ENCODE measurements at places on chromosomes 4 and X.

DNA sequence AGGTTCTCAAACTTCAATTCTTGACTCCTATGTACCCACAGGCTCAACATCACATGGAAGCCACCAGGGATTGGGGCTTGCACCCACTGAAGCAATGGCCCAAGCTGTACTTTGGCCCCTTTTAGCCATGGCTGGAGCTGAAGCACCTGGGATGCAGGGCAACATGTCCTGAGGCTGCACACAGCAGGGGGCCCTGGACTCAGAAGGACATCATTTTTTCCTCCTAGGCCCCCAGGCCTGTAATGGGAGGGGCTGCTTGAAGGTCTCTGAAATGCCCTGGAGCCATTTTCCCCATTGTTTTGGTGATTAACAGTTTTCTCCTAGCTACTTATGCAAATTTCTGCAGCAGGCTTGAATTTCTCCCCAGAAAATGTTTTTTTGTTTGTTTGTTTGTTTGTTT lies 465.1 kb upstream of the PCDH10 start:
- no peak for DNase-seq

DNA sequence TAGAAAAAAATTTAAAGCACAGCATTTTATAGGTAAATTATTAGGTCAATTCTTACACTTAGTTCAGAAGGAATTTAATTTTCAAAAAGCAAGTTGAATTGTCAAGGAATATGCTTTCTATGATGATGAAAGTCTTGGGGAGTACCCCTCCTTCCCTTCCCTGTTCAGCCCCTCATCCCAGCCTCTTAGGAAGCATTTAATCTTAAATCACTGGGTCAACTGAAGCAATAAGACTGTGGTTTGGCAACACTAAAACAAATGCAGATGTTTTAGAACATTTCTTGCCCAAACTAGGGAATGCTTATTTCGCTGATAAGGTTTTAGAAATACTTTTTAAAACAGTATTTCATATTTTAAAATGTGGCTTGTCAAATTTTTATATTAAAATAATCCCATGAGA lies 19.1 kb upstream of the ARSJ start:
- no peak for DNase-seq

GRCh38 chr4:9832640-9833039 lies 51.2 kb downstream of the DRD5 start:
- no peak for DNase-seq

- DNase-seq, result peak; percentile 16
These were observed 1.6 kb downstream of the KLHL13 start for GRCh38 chrX:118114971-118115370.

GRCh38 chr4:118400356-118400755 lies 47.6 kb upstream of the PRSS12 start:
- no peak for DNase-seq

DNA sequence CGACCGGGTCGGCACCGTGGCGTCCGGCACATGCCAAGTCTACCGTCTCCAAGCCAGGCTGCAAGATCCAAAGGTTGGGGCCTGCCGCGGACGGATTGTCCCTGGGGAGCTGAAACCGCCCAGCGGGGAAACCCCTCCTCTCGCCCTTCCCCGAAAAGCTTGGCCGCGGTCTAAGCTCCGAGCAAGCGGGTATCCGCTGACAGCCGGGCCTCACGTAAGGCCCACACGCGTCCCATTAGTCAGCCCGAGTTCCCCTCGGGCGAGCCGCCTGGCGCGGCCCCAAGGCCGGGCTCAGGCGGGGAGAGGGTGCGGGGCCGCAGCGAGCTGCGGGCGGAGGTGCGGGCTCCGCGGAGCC lies 6.8 kb upstream of the BCOR start:
- DNase-seq, result peak; percentile 62

GRCh38 chr4:6802025-6802424 lies 19.5 kb downstream of the KIAA0232 start:
- DNase-seq, result no peak

DNA sequence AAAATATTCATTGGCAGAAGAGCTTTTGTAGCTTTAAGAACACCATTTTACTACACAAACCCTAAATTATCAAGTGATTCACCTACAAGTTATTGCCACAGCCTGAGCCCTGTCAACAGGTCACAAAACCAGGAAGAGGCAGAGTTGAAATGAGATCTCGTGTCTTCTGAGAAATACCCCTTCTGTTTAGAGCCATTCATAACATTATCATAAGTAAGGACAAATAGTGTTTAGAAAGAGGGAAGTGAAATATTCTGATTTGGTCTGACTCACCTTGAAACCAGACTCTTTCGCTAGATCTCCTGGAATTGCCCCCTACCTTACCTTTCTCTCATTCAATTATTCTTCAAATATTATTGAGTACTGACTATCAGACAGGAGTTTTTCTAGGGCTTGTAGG lies 5.9 kb downstream of the ETDB start:
- DNase-seq, result no peak

- DNase-seq, result no peak
These were observed 233.5 kb upstream of the GYPA start for GRCh38 chr4:144374065-144374464.

- DNase-seq, result no peak
These were observed 6.3 kb downstream of the TMEM31 start for GRCh38 chrX:103716962-103717361.

DNA sequence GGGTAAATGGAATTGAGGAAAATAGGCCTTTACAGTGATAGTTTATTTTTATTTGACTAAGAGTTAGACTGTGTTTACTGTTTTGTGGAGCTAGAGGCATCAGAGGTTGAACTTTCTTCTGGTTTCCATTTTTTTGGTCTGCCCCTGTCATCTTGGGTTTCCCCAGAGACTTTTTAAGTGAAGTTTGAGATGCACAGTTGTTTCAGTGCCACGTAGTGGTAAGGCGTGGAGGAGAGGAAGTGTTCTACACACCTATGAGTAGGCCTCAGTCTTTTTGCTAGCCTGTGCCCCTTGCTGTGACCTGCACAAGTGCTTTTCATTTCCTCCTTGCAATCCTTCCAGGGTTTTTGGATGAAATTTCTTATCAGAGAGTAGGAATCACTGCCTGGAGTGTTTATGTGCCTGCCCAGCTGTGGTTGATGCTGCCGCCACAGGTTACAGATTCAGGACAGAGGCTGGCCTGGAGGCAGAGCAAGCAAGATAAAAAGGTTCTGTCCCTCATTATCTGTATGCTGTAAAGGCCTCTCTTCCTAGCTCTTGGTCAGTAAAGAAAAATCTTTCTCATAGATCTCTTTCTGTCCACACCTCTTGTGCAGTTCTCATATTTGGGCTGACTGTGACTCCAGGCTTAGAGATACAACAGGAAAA lies 12.5 kb upstream of the HSFX4 start:
- no peak for DNase-seq

- DNase-seq, result no peak
These were observed 19.5 kb upstream of the NFXL1 start for GRCh38 chr4:47933840-47934239.

- peak; percentile 31 for DNase-seq
These were observed 117.0 kb upstream of the TEX13C start for GRCh38 chrX:125202591-125203248.

DNA sequence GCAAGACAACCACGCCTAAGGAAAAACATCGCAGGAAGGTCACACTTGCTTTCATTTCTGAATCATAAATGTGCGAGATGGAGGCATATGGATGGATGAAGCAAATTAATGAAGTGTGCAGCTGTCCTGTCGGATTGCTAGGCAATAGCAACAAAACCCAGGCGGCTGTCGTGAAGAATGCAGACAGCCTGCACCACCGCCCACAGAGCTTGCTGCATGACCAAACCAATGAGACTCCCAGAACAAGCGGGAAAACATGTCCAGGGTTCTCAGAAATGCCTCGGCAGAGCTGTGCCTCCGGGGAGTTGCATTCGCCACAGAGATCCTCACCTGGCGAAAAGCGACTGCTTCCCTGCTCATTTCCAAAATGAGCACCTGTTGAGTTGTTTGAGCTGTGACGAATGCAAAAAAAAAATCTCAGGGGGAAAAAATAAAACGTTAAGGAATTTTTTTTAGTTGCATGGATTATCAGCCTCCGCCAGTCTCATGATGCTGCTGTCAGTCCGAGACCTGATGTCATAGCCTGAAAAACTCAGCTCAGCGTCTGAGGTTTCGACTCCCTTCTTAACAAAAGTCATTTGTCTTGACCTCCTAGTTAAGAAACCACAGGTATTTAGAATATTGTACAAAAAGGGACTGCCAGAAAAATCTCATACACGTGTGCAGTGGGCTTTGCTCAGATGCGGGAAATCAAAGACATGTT lies 155.5 kb upstream of the MXRA5 start:
- DNase-seq, result peak; percentile 1

- DNase-seq, result no peak
These were observed 68.6 kb downstream of the ADGRG4 start for GRCh38 chrX:136369377-136369776.

DNA sequence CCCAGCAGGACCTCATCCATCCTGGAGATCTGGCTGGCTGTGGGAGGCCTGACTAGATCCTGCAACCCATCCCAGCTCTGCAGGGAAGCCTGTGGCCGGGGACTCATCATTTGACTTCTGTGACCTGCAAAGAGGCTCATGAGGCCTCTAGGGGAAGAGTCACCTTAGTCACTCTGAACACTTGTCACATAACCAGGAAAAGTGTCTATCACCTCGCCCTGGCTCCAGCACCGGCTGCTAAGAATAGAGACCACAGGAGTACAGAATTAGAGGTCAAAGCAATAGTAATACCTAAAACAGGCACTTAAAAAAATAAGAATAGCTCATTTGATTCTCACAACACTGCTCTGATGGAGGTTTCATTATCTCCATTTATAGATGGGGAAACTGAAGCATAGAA lies 3.8 kb upstream of the NSG1 start:
- DNase-seq, result no peak

GRCh38 chr4:184395971-184396391 lies 78.4 kb downstream of the IRF2 start:
- DNase-seq, result no peak

DNA sequence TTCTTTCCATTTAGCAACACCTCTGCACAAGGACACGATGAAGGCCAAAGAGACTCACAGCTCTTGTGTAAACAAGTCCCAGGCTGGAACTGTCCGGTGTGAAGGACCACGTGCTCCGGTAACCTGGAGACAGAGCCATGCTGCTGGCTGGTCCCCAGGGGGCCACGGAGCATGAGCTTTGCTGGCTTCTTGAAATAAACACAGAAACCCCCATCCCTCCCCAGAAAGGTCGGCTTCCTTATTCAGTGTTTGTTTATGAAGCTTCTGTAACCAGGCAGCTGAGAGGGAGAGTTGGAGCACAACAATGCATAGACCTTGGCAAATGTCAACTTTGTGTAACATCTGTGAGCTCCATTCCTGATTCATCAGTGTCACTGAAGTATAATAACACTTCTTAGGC lies 109.4 kb downstream of the GPR143 start:
- DNase-seq, result no peak

DNA sequence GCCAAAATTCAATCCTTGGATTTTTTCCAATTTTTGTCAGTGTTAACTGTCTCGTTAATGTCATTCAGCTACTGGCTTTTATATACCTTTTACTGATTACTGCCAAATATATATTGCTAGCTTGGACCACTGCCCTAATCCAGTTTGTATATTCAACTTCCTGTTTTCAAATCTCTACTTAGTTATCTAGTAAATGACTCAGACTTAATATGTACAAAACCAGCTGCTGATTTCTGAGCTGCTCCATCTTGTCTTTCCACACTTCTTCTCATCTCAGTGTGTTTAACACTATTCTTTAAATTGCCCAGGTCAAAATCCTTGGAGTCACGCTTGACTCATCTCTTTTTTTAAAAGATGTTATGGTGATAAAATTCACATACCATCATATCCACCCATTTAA lies 1196.7 kb downstream of the RAPGEF2 start:
- no peak for DNase-seq

DNA sequence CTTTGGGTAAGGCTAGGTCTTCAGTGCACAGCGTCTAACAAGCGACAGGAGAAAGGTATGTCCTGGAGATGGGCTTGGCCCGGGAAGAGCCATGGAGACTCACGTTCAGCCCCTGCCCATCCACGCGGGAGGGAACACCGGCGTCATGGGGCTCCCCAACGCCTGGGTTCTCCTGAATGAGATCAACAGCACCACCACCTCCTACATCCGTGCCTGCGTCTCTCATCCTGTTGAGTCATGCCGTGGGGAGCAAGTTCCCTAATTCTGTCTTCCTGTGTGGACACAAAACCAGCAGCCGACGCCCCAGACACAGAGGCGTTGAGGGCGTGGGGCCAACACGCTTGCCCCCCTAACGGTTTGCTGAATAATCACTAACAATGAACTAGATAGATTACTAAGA lies 20.1 kb upstream of the IL3RA start:
- DNase-seq, result no peak

DNA sequence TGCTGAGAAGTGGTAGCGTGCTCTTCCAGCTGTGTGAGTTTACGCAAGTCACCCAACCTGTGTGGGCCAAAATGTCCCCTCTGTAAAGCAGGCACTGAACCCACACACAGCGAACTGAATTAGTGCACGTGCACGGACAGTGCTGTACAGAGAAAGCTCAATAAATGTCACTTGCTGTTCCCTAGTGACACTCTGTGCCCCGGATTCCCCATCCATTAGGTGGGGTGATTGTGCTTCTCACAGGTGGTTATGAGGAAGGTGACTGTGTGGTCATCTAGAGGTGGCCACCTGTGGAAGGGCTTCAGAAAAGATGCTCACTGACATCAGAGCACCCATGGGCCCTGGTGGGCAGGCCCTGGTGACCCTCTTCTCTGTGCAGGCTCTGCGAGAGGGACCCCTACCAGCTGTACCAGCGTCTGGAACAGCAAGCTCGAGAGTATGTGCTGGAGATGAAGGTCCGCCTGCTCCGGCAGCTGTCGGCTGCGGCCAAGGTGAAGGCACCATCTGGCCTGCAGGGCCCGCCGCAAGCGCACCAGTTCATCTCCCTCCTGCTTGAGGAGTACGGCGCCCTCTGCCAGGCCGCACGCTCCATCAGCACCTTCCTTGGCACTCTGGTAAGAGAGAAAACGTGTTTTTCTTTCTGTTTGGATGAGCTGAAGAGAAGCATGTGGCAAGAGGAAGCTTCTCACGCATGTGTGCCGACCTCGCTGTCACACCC lies 94.3 kb downstream of the FAM193A start:
- no peak for DNase-seq

- DNase-seq, result no peak
These were observed 73.3 kb downstream of the CYLC1 start for GRCh38 chrX:83934220-83934619.

- no peak for DNase-seq
These were observed 50.0 kb downstream of the LUZP4 start for GRCh38 chrX:115339441-115340025.

DNA sequence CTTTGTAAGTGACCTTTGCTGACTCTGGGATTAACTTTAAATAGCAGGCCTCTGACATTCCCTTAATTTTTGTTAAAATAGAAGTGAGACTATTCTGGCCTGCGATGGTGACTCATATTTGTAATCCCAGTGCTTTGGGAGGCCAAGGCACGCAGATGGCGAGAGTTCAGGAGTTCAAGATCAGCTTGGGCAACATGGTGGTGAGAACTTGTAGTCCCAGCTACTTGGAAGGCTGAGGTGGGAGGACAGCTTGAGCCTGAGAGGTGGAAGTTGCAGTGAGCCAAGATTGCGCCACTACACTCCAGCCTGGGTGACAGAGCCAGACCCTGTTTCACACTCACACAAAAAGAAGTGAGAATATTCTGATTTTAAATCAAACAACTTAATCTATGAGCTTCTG lies 27.3 kb downstream of the ZNF330 start:
- no peak for DNase-seq

GRCh38 chr4:98493296-98493695 lies 165.1 kb downstream of the TSPAN5 start:
- DNase-seq, result no peak
